CD4-positive, alpha-beta T cell treated with Interleukin-15 for 4 hours (primary cell): ENCODE measurements at places on chromosomes 1 and 21.

DNA sequence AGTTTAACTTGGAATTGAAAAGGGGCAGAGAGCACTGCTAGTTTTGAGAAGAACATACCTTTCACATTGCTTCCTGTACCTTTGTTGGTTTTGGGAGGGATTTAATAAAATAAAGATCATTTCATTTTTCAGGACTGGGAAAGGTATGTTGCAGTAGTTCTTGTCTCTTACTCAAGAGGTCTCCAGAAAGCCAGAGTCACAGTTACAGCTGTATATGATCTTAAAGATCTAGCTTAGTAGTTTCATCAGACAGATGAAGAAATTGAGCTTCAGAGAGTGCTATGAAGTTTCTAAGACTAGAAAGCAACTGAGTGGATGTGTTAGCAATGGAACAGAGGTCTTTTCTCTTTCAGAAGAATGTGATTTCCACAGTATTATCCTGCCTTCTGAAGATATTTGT is 1.0 kb downstream of the OR10K2 start:
- no peak for DNase-seq

DNA sequence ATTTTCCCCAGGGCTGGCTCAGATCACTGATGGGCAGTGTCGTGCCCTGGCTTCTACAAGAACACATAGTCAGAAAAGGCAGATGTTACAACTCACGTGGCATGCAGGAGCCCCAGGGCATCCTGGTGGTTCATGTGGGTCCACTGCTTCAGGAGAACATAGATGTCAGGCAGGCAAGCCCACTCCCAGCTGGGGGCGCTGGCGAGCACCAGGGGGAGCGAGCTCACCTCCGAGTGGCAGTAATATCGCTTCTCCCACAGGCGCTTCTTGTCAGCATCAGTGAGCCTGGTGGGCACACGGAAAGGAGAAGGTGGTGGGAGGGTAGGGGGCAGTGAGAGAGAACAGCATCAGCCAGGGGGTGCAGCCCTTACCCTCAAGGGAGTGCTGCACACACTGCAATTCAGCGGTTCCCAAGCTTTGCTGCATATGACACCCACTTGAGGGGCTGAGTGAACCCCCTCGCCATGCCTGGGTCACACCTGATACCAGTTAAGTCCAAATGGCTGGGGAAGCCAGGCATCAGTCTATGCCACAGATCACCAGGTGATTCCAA is 34.3 kb upstream of the PPP1R15B start:
- DNase-seq = peak; percentile 39

DNA sequence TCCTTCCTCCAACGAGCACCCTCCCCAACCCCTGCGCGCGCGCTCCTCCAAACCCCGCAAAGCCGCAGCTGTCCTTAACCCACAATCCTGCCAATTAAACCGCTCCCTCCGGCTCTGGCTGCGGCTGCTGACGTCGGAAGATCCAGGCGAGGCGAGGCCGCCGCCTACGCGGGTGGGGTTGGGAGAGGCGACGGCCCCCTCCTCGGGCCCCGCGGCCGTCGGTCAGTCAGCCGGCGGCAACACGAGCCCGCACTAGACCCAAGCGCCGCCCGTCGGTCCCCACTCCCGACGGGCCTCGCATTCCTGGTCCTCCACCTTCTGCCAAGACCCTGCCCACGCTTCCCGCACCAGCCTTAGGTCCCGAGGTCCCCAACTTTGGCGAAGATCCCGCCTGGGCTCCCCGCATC is 75.4 kb downstream of the VWA5B1 start:
- no peak for DNase-seq

- DNase-seq = no peak
Measured at GRCh38 chr21:46544003-46544402, 60.9 kb downstream of the S100B start.

DNA sequence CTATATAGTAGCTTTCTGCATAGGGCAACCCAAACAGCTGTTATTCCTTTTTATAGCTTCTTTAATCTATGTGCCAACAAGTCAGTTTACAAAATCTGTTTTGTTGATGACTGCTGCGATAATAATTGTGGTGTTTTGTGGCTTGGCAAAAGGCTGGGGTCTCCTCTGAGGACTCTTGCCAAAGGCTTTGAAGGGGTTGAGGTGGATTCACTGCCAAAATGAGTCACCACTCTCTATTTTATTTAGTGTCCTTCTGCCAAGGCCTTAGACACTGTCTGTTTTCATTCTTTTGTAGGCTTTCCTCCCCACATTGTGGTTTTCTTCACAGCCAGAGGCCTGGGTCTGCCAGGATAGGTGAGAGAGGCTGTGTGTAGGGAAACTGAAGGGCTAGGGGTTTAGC is 161.8 kb downstream of the NFIA start:
- no peak for DNase-seq

DNA sequence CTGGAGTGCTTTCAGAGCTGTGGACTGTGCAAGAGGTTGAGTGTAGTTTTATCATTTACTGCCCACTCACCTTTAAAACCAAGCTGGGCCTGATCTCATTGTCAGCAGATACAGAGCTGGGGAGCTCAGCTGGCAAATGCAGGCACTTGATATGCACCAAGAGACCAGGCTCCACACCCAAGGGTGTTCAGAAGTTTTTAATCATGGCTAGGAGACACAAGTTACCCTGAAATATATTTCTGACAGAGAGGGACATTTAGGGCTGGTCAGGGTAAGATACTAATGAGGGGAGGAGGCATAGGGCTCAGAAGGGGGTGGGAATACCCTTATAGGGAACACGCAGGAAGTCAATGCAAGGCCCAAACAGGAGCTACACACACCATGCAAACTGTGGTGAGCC is 153.7 kb downstream of the ELAVL4 start:
- DNase-seq = no peak

GRCh38 chr1:13892671-13893325 is 192.8 kb downstream of the PRDM2 start:
- DNase-seq = no peak
